ENCODE measurements at places on chromosomes 6 and 20. TPM values are rescaled to one million over a fixed set of nuclear protein-coding genes. Genes with fewer than 3 reads are reported as not detected.

Gene TGM3
- total RNA-seq = not detected

- H3K36me3 ChIP-seq = no peaks in the 10 kb centered on the region
- H3K27ac ChIP-seq = no peak overlapping the region
- H3K4me3 ChIP-seq = no peak overlapping the region
- no peaks in the 10 kb centered on the region for H3K4me1 ChIP-seq
- DNase-seq = no peak
- no peaks in the 10 kb centered on the region for H3K27me3 ChIP-seq
Measured at GRCh38 chr6:90003069-90003795, 109.0 kb downstream of the GJA10 start.

DNA sequence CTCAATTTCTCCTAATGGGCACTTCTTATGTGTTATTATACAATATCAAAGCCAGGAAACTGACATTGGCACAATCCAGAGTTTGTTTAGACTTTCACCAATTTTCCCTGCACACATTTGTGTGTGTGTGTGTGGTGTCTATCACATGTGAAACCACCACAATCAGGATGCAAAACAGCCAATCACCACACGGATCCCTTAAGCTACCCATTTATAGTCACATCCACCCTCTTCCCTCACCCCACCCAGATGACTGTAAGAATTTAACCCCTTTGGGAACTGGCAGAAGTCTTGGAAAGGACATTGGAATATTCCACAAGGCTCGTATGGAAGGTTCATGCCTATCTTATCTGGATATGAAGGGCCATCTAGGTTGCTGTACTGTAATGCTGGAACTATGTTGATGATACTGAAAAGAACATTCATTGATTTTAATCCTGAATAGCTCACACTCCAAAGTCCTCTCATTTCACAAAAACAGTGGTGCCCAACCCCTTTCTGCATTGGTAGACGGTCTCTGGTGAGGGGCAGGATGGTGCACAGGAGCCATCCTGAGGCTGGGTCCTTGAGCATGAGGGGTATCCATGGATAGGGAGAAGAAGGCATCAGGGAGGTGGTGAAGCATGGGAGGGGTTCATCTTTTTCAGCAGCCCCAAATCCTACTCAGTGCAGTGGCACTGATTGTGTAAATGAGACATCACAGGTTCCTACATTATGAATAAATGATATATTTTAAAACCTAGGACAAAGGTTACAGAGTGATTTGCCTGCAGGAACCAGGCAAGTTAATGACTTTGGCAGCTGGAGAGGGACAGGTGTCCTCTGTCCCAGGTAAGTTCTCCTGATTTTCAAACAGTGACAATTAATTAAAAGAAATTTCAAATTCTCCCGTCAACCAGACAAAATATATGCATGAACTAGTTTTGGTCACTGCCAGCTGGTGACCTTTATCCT is 12.1 kb upstream of the CTCFL start:
- H3K36me3 ChIP-seq = no peaks in the 10 kb centered on the region
- H3K4me1 ChIP-seq = no peaks in the 10 kb centered on the region
- H3K27me3 ChIP-seq = 0 out of 2 replicates have a peak, but pooled peaks cover 1% of the 10 kb centered on the region
- no peak overlapping the region for H3K27ac ChIP-seq
- DNase-seq = no peak
- H3K4me3 ChIP-seq = no peak overlapping the region

DNA sequence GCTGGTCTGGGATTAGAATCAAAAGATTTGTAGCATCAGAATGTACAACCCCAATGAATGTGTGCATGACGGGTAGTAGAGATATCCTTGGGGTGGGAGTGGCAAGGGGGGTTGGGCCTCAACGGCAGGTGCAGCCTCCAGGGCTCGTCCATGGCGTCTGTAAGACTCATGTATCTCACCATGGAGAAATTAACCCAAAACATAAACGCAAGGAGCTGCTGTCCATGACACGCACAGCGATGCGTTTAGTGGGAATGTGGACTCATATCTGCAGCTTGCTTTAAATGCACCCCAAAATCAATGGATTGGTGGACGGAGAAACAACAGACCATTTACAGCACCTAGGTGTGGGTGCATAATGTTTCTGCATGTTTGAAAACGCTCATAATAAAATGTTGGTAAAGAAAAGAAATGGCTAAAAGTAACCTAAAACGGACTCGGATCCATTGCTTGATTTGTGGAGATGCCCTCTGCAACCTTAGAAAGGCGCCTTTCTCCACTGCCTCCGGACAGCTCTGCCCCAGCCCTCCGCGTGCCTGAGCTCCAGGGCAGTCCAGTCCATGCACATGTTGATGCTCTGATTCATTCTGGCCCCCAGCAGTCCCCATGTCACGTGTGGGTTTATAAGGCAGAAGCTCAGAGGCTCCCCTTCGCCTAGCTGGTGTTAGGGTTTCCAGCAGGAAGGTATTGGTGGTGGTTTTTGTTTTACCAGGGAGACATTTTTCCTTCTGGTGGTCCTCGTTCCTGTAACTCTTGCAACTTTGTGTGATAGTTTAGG is 24.5 kb downstream of the PYGB start:
- H3K27ac ChIP-seq = no peak overlapping the region
- no peaks in the 10 kb centered on the region for H3K4me1 ChIP-seq
- no peak overlapping the region for H3K4me3 ChIP-seq
- H3K27me3 ChIP-seq = no peaks in the 10 kb centered on the region

DNA sequence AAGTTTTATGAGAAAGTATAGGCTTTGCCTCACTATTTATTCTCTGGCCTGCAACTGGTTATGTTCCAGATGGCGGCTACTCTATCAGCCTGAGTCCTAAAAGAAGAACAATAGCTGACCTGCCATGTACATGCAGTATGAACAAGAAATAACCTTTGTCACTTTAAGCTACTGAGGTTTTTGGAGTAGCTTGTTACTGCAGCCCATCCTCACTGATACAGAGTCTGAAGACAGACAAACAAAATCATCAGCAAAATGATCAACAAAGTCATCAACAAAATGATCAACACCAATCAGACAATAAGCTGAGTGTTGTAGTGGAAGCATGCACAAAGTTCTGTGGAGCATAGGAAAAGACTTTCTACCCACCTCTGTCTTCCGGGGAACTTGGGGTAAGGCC is 82.5 kb downstream of the PLCG1 start:
- no peaks in the 10 kb centered on the region for H3K4me1 ChIP-seq
- H3K36me3 ChIP-seq = no peaks in the 10 kb centered on the region
- no peaks in the 10 kb centered on the region for H3K27me3 ChIP-seq
- H3K27ac ChIP-seq = no peak overlapping the region
- no peak overlapping the region for H3K4me3 ChIP-seq

DNA sequence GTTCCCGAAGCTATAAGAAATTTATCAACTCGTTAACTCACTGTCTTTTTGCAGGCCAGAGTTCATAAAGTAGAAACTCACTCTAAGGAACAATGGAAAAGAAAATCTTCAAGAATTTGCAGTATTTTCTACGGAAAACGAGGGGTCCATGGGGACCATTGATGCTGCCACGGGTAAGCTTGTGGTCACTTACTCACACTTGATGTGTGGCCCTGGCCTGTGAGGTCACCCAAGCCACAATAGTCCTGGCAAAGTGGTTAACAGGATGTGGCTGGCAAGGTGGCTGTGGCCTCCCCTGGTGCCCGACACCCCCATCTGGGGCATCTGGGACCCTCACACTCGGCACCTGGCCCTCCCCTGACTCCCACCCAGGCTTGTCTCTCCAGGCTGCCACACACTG is 123.4 kb downstream of the C6orf118 start:
- H3K4me3 ChIP-seq = no peak overlapping the region
- H3K4me1 ChIP-seq = no peaks in the 10 kb centered on the region
- no peak for DNase-seq
- no peaks in the 10 kb centered on the region for H3K27me3 ChIP-seq

DNA sequence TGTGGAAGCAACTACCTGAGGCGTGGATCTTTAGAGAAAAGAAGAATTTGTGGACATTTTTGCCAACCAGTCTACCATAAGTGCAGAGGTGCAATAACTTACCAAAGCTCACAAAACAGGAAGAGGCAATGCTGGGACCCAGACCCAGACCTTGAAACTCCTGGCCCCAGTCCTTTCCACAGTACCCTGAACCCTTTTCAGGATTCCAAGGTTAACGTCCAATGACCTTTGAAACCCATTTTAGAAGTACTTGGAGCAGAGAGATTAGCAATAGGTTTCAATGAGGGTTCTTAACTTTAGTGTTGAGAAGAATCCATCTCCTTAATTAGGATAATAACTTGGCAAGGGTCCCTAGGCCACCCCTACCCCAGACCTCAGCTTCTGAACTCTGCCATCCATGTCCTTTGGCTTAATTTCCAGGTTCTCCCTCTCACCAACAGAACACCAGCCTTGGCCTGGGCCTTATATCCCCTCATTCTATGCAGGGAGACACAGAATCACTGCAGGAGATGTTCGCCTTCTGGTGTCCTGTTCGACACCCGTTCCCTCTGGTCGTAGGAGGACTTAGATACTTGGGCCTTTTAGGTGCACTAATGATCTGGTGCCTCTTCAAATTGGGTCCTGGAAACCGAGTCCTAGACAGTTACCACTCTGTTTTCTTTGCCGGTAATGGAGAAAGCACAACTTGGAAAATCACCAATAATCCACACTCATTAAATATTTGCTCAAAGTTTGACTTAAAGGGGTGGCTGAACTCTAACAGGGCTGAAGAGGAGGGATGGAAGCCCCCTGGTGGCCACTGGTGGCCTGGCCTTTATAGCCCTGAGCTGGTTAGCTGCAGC is 40.6 kb downstream of the ISM1 start:
- H3K36me3 ChIP-seq = no peaks in the 10 kb centered on the region
- peak overlapping the region; percentile 69 for H3K27ac ChIP-seq
- H3K4me3 ChIP-seq = no peak overlapping the region
- peaks cover 23% of the 10 kb centered on the region for H3K4me1 ChIP-seq
- no peaks in the 10 kb centered on the region for H3K27me3 ChIP-seq

- peaks cover 23% of the 10 kb centered on the region for H3K4me1 ChIP-seq
- H3K27ac ChIP-seq = no peak overlapping the region
- no peaks in the 10 kb centered on the region for H3K27me3 ChIP-seq
Measured at GRCh38 chr6:30938730-30939129, 2.0 kb upstream of the MUCL3 start.

DNA sequence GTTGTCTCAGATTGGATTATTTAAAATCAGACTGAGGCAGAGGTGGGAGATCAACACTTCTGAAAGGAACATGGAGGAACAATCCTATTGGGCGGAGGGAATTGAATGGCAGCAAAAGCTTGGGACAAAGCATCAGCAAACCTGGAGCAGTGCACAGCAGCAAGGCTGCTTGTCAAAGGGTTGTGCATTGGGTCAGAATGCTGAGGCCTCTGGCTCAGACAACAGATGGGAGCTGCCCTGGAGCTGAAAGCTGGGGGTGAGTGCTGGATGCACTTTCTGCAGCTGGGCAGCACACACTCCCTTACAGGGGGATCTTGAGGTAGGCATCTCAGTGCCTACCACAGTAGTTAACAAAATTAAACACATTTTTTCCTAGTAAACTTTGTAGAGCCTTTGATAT is 634.4 kb upstream of the MMS22L start:
- no peak overlapping the region for H3K4me3 ChIP-seq
- no peak for DNase-seq
- H3K27me3 ChIP-seq = no peaks in the 10 kb centered on the region
- no peaks in the 10 kb centered on the region for H3K4me1 ChIP-seq
- no peaks in the 10 kb centered on the region for H3K36me3 ChIP-seq

- no peaks in the 10 kb centered on the region for H3K27me3 ChIP-seq
- no peak overlapping the region for H3K27ac ChIP-seq
- H3K4me1 ChIP-seq = peaks cover 18% of the 10 kb centered on the region
Measured at GRCh38 chr6:106086814-106087175, 659 bp downstream of the PRDM1 start.

DNA sequence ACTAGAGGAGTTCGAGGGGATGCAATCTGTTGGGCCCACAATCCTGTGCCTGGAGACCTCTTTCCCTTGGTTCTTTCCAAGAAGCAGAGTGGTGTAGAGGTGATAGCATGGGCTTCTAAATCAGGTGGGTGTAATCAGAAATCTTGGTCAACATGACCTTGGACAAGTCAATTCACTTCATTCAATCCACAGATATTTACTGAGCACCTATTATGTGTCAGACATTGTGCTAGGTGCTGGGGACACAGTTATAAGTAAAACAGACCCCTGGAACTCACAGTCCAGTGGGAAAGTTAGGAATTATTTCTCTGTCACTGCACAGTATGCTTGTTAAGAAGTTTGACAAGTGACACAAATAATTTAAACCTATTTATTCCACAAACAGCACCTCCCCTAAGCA is 3.3 kb upstream of the E2F1 start:
- H3K27ac ChIP-seq = peak overlapping the region; percentile 55
- no peaks in the 10 kb centered on the region for H3K36me3 ChIP-seq
- no peaks in the 10 kb centered on the region for H3K27me3 ChIP-seq

GRCh38 chr6:114892211-114892610 is 549.4 kb upstream of the HS3ST5 start:
- H3K4me1 ChIP-seq = no peaks in the 10 kb centered on the region
- no peak overlapping the region for H3K27ac ChIP-seq
- no peaks in the 10 kb centered on the region for H3K27me3 ChIP-seq
- no peaks in the 10 kb centered on the region for H3K36me3 ChIP-seq

DNA sequence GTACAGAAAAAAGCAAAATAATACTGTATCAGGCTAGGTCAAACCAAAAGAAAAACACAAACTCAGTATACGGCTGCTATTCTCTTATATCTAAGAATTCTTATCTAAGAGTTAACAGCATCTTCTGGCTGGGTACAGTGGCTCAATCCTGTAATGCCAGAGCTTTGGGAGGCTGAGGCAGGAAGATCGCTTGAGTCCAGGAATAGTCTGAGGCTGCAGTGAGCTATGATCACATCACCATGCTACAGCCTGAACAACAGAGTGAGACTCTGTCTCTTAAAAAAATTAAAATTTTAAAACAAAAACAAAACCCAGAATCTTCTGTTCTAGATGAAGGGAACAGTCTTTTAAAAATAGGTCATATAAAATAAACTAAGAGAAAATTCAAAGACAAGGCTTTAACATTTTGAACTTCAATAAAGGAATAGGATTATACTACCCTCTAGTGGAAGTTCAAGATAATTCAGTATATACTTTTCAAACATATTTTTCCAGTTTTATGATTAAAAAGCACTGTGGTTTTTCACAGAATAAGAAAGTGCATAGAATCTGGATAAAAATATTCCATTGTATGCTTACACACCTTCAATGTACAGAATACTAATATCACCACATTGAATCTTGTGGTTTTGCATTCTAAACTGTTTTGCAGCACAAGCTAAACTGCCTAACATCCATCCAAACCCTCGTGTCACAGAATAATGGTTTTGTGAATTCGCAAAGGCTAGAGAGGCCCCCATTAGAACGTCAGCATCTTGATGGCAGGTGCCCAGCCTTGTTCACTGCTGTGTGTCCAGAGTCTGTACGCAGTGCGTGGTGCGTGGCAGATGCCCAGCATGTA is 39.3 kb downstream of the DTNBP1 start:
- no peaks in the 10 kb centered on the region for H3K27me3 ChIP-seq
- H3K36me3 ChIP-seq = no peaks in the 10 kb centered on the region
- H3K4me3 ChIP-seq = no peak overlapping the region
- no peak for DNase-seq
- no peaks in the 10 kb centered on the region for H3K4me1 ChIP-seq
- H3K27ac ChIP-seq = no peak overlapping the region

All from Caco-2 (cell line).